ENCODE measurements at places on chromosomes 7 and 10. TPM values are rescaled to one million over a fixed set of nuclear protein-coding genes. Genes with fewer than 3 reads are reported as not detected.

DNA sequence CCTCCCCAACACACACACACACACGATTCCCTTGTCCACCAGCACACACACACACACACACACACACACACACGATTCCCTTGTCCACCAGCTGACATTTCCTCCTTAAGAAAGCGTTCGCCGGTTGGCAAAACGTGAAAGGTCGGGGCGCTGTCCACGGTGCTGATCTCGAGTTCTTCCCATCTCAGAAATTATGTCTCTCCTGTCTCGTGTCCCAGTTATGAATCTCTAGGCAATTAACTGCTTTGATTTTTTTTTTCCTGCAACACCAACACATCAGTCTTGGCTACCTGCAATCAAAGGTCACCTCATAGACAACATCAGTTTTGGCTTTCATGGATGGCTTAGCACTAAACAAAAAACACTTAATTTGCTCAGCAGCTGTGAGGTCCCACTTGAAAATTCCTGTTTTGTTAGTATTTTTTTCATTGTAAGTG, 1.9 kb downstream of the INA start:
- DNase-seq: no peak
- H3K27me3 ChIP-seq: peaks cover 20% of the 10 kb centered on the region
- H3K4me1 ChIP-seq: peaks cover 16% of the 10 kb centered on the region
- H3K36me3 ChIP-seq: no peaks in the 10 kb centered on the region
- H3K4me3 ChIP-seq: no peak overlapping the region
- H3K27ac ChIP-seq: no peak overlapping the region

The PRSS37 gene
- total RNA-seq: not detected

The ZP3 gene
- total RNA-seq: 2.7 TPM

- no peaks in the 10 kb centered on the region for H3K36me3 ChIP-seq
- H3K27ac ChIP-seq: no peak overlapping the region
- H3K4me1 ChIP-seq: no peaks in the 10 kb centered on the region
- no peak for DNase-seq
- no peak overlapping the region for H3K4me3 ChIP-seq
These were observed 115.6 kb downstream of the ZNF248 start for GRCh38 chr10:37741831-37742230.

The OR9A2 gene
- not detected for total RNA-seq

DNA sequence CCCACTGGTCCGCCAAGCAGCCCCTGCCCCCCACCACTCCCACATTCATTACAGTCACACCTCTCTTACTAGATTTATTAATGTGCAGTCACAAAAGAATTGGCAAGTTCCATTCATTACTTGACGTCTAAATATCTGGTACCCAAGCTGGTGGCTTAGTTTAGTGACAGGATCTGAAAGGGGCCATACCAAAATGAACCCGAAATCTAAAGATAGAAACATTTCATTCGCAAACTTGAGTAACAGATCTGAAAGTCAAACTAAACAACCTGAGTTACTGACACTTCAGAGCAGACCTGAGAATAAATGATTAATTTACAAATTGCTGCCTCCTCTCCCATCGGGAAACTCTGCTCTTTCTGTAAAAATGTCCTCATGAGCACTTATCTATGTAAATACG, 53.4 kb downstream of the TNS3 start:
- H3K4me3 ChIP-seq: no peak overlapping the region
- H3K27me3 ChIP-seq: no peaks in the 10 kb centered on the region
- H3K36me3 ChIP-seq: no peaks in the 10 kb centered on the region
- no peak overlapping the region for H3K27ac ChIP-seq
- no peak for DNase-seq

DNA sequence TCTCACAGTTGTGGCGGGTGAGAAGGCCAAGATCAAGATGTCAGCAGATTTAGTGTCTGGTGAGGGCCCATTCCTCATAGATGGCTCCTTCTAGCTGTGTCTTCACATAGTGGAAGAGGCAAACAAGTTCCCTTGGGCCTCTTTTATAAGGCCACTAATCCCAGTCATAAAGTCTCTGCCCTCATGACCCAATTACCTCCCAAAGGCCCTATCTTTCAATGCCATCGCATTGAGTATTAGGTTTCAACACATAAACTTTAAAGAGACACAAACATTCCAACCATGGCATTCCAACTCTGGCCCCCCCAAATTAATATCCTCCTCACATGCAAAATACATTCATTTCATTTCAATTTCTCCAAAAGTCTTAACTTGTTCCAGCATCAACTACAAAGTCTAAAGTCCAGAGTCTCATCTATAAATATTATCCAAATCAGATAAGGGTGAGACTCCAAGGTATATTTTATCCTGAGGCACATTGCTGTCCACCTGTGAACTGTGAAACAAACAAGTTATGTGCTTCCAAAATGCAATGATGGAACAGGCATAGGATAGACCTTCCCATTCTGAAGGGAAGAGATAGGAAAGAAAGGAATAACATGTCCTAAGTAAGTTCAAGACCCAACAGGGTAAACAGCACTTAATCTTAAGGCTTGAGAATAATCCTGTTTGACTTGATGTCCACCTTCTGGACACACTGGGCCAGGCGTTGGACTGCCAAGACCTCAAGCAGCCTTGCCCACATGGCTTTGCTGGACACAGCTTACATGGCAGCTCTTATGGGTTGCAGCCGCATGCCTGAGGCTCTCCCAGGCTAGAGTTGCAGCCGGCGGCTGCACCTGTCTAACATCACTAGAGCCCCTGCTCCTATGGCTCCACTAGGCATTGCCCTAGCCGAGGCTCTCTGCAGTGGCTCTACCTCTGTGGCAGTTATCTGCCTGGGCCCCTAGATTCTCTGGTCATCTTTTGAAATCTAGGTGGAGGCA, 312.8 kb downstream of the TNS3 start:
- H3K27ac ChIP-seq: no peak overlapping the region
- no peaks in the 10 kb centered on the region for H3K27me3 ChIP-seq
- H3K4me3 ChIP-seq: no peak overlapping the region
- no peaks in the 10 kb centered on the region for H3K4me1 ChIP-seq
- H3K36me3 ChIP-seq: no peaks in the 10 kb centered on the region
- no peak for DNase-seq

The CCDC146 gene
- total RNA-seq: 20.6 TPM

DNA sequence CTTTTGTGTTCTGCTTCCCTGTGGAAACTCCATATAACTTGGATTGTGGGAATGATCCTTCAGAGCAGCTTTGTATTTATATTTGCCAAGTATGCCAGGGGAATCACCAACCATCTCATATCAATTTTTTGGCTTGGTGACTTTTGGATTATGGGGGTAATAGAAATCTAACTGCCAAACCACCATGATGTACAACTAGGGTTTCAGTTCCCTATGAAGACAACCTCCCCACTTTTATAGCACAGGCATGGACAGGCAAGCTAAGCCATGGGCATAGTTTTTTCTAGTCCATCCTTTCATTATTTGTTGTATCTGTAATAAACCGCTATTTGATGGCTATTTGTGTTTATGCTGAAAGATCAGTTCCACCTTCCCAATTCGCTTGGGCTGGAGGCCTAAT, 17.7 kb downstream of the NPY start:
- DNase-seq: no peak
- H3K4me1 ChIP-seq: no peaks in the 10 kb centered on the region
- no peak overlapping the region for H3K4me3 ChIP-seq

DNA sequence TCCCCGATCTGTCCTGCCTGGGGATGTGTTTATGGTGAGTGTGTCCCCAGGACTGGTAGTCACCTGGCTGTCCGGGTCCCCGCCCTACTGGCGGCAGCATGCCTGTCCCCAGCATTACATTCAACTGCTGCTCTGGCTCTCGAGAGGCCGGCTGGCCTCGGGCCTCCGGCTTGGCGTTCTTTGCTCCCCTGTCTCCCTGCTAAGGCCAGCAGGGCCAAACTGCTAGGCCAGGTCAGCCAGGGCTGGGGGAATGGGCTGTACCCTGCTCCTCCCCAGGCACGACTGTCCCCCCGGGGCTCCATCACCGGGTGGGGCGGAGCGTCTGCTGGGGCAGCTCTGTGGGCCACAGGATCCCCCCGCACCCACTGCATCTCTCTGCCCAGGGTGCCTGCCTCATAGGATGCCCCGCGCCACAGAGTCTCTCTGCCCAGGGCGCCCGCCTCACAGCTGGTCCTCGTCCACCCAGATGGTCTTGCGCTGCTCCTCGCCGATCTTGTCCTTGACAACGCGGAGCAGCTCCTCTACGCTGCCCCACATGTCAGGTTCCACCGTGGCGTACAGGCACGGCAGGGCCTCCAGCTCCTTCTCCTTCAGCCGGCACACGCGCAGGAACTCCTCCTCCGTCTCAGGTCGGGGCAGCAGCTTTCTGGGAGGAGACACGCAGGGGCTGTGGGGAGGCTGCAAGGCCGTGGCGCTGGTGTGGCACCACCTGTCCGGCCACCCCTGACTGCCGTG, 62.3 kb upstream of the GNA12 start:
- H3K27me3 ChIP-seq: no peaks in the 10 kb centered on the region
- DNase-seq: no peak
- H3K27ac ChIP-seq: no peak overlapping the region
- H3K36me3 ChIP-seq: no peaks in the 10 kb centered on the region
- no peak overlapping the region for H3K4me3 ChIP-seq

DNA sequence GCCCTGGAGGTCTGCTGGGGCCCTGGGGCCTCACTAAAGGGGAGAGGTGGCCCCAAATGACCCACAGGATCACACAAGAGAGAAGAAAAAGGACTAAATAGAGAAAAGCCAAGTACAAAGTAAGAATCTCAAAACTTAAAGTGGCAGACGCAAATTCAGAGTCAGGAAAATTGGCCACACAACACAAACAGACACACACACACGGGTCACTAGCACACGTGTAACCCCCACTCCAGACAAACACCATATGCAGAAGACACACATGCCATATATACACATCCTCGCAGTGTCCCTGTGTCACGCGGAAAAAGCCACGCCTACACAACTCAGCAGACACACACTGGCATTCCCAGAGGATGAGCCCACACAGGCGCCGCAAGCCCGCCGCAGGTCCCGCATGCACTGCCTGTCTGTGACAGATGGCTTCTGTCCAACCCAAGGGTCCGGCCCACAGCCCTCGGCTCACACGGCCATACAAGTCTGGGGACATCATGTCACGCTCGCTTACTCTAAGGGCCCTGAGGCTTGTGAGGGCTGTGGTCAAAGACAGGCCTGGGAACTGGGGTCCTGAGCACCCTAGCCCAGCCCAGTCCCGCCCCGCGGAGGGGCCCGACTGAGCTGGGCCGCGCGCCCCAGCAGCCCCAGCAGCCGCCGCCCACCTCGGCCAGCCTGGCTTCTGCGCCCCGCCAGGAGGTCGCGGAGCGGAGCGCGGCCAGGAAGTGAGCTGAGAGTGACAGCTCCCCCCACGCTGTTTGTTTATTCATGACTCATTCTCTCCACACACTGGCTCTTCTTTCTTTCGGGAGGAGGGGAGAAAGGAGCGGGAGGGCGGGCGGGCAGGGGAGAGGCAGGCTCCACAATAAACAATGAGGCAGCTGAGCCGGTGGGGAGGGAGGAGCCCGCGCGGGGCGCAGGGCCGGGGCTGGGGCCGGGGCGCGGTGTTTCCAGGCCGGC, 95.5 kb upstream of the ZMIZ1 start:
- peak; percentile 93 for DNase-seq
- H3K36me3 ChIP-seq: no peaks in the 10 kb centered on the region
- peak overlapping the region; percentile 52 for H3K4me3 ChIP-seq
- H3K4me1 ChIP-seq: peaks cover 50% of the 10 kb centered on the region
- H3K27ac ChIP-seq: peak overlapping the region; percentile 94

The WEE2 gene
- total RNA-seq: not detected

- H3K4me3 ChIP-seq: no peak overlapping the region
- no peaks in the 10 kb centered on the region for H3K36me3 ChIP-seq
- no peak for DNase-seq
- peak overlapping the region; percentile 29 for H3K27ac ChIP-seq
- H3K4me1 ChIP-seq: peaks cover 27% of the 10 kb centered on the region
These were observed 21.0 kb upstream of the GNA12 start for GRCh38 chr7:2864999-2865670.

The FOXI2 gene
- 0.25 TPM for total RNA-seq

DNA sequence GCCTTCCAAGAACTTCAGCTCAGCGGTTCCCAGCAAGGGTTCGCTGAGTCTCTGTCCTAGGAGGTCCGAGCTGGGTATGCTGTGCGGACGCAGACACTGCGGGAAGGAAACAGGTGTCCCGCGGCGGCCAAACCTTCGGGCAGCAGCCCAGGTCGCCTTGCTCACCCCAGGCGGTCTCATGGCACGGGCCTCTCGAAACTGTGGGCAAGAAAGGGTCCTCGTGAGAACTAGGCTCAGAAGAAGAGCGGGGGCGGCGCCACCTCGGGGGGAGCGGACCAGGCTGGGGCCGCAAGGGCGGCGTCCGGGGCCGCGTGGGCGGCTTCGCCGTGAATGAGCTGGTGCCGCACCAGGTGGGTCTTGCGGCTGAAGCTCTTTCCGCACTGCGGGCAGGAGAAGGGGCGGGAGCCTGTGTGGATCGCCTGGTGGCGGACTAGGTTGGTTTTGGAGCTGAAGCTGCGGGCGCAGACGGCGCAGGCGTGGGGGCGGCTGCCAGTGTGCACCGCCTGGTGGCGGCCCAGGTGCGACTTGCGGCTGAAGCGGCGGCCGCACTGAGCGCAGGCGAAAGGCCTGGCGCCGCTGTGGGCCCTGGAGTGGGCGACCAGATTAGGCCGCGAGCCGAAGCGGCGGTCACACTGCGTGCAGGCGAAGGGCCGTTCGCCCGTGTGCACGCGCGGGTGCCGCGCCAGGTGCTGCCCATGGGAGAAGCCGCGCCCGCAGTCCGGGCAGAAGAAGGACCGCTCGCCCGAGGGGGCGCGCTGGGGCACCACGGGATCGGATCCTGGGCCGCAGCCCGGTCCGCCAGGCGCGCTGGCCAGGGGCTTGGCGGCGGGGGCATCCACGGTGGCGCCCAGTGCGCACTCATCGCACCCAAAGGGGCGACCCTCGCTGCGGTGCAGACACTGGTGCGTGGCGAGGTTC, 8.6 kb downstream of the ZNF467 start:
- H3K4me1 ChIP-seq: no peaks in the 10 kb centered on the region
- no peaks in the 10 kb centered on the region for H3K36me3 ChIP-seq
- DNase-seq: no peak

DNA sequence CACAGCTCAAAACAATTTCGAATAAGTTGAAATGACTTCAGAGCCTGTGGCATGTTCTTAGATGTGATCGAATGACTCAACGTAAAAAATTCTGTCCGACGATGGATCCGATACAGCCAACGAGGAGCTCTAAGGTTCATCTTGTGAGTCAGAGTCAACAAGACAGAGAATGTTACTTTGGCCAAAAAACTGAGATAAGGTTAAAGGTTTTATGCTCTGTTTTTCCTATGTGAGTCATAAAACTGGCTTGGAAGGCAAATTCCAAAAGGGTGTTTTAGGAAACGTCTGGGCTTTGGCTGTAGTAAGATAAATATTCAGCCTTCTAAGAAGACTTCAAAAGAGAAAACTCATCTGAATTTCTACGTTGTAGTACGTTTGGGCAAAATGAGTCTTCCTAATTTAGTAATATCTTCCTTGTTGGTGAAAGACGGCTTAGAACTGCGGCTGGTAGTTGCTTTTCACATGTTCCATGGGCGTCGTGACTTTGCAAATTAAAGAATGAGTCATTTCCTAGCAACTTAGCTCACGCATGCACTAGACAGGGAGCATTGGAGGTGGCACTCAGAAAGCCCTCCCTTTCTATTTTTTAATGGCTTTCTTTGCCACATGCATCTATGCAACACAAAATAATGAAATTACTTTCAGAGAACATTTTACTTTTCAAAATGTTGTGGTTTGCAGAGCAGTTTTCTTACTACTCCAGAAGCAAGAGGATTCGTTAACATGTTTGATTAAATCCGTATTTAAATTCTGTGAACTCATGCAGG, 28.2 kb downstream of the PFKP start:
- H3K4me1 ChIP-seq: peaks cover 35% of the 10 kb centered on the region
- no peaks in the 10 kb centered on the region for H3K27me3 ChIP-seq
- DNase-seq: no peak
- H3K4me3 ChIP-seq: peak overlapping the region; percentile 10

Measured in vagina (tissue), 2 donors.